Smooth muscle cell of the pulmonary artery (primary cell): ENCODE measurements at places on chromosomes 5 and 9. TPM values are rescaled to one million over a fixed set of nuclear protein-coding genes. Genes with fewer than 3 reads are reported as not detected.

Gene AP3B1
- 45.3 and 53.1 TPM in 2 replicates for total RNA-seq

Gene ST8SIA4
- total RNA-seq = 0.30 and 1.1 TPM in 2 replicates

Gene LHX6
- total RNA-seq = not detected in 2 replicates

Gene ROPN1L
- 0.33 and 0.36 TPM in 2 replicates for total RNA-seq

Gene PCDHGC5
- 4.6 and 7.3 TPM in 2 replicates for total RNA-seq

Gene CTXN3
- not detected in 2 replicates for total RNA-seq

Gene SYK
- total RNA-seq = not detected in 2 replicates

Gene RASA1
- 58.6 and 59.4 TPM in 2 replicates for total RNA-seq

Gene SLC6A19
- total RNA-seq = not detected in 2 replicates
